Activated CD8-positive, alpha-beta T cell treated with anti-CD3 and anti-CD28 coated beads, Interleukin-2, amount 10 ng/mL, durations not matched to agents 7 days and 5 days (primary cell): ENCODE measurements at places on chromosomes 7 and 10. TPM values are rescaled to one million over a fixed set of nuclear protein-coding genes. Genes with fewer than 3 reads are reported as not detected.

PIK3AP1 gene
- 6.8 TPM for total RNA-seq

ZNF33B gene
- total RNA-seq = 22.8 TPM

CC2D2B gene
- total RNA-seq = 0.21 TPM

CFAP58 gene
- 0.24 TPM for total RNA-seq

DNA sequence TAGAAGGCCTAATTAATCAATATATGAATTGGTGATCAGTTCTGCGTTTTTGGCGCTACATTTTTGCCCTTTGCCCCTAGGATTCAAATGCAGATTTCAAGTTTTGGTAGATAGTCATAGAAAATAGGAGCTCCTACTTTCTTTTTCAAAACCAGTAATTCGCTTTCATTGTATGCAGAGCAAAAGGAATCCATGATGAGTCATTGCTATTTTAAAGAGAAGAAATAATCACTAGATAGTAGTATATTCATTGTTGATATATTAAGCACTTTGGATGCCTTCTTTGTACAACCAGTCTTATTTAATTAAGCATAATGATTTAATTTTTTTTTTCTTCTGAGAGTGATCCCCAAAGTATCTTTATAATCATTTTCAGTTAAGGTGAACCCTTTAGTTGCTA is 50.3 kb downstream of the CSTF2T start:
- no peak overlapping the region for H3K27ac ChIP-seq
- no peak for DNase-seq
- no peaks in the 10 kb centered on the region for H3K4me1 ChIP-seq
- H3K36me3 ChIP-seq = no peaks in the 10 kb centered on the region
- no peak overlapping the region for H3K4me3 ChIP-seq

DNA sequence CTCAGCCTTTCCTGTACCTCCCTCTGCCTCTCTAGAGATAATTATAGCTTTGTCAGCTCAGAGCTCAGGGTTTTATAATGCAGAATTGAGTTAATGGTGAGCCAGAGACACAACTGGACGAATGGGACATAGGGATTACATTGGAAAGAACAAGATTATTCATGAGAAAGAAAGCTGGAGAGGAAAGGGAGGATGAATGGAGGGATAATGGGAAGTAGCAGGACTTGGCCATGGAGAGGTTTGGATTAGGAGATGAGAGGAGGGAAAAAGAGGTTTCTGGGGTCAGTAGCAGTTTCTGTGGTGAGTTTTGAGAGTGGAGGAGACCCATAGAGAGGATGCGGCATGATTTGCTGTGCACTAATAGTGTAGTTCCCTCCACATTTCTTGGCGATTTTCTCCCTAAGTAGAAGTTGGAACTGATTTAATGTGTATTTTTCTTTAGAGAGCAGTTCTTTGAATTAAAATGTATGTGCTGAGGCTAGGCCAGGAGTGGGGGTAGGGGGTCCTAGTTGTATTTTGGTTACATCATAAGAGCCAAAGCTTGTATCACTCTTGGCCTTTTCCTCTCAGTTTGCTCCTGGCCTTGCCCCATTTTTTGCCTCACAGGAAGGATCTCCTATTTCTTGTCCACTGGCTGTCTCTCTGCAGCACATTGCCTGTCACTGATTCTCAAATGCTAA is 107.4 kb downstream of the MKX start:
- no peaks in the 10 kb centered on the region for H3K36me3 ChIP-seq
- H3K4me3 ChIP-seq = no peak overlapping the region
- peaks cover 2% of the 10 kb centered on the region for H3K27me3 ChIP-seq

ANKMY2 gene
- total RNA-seq = 14.3 TPM
